ENCODE measurements at places on chromosomes 1 and 21.

DNA sequence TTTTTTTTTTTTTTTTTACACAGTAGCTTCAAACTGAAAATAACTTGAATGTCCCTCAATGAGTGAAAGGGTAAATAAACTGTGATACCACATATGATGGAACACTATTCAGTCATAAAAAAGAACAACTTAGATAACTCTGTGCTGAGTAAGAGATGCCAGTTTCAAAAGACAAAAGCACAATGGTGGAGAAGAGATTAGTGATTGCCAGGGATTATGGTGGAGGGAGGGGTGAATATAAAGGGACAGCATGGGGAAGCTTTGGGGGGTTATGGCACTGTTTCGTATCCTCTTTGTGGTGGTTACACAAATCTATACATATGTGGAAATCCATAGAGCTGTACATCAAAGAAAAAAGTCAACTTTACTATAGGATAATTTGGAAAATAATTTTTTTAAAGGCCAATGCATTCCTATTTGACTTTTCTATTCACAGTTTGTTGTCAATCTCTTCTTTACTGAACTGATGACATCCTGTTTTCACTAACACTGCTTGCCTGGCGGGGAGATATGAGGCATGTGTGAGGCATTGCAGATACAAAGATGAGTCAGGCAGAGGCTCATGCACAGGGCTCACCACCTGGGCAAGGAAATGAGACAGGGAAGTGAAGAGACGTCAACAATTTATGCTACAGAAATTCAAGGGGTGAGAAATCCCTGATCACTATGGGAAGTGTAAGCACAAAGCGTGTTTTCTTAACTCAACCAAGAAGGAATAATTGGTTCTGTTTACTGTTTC lies 302.7 kb downstream of the DUSP10 start:
- DNase-seq = peak; percentile 69

GRCh38 chr1:29177022-29177705 lies 4.5 kb downstream of the SRSF4 start:
- DNase-seq = no peak

GRCh38 chr1:59990470-59990869 lies 63.9 kb upstream of the CYP2J2 start:
- DNase-seq = no peak

GRCh38 chr1:199573047-199573446 lies 454.5 kb upstream of the NR5A2 start:
- no peak for DNase-seq

- DNase-seq = no peak
Observed at GRCh38 chr1:86441581-86441980, 17.6 kb downstream of the CLCA2 start.

- DNase-seq = no peak
Observed at GRCh38 chr21:38181096-38181495, 75.7 kb upstream of the KCNJ15 start.

DNA sequence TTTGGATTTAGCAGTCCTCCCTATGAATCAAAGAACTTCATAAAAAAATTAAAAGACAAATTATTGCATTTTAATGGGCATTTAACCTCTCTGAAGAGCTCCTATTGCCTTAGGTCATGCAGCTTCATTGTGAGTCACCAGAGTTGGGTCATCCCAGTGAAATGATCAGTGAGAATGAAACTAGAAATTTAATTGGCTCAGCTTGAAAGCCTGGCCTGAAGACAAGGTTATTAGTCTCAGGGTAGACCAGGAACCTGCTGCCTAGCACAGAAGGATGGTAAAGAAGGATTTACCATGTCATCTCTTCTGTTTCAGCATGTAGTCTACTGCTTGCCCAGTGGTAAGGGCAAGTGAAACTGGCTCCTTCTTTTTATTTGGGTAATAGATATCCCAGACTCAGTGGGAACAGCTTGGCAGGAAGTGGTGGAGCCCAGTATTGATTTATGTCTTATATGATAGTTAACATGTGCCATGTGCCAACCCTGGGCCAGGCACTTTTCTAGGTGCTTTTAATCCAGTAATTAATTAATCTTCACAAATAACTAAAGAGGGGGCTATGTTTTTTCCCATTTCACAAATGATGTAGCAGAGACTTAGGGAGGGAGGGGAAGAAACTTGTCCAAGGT lies 23.6 kb downstream of the LAMC2 start:
- no peak for DNase-seq

DNA sequence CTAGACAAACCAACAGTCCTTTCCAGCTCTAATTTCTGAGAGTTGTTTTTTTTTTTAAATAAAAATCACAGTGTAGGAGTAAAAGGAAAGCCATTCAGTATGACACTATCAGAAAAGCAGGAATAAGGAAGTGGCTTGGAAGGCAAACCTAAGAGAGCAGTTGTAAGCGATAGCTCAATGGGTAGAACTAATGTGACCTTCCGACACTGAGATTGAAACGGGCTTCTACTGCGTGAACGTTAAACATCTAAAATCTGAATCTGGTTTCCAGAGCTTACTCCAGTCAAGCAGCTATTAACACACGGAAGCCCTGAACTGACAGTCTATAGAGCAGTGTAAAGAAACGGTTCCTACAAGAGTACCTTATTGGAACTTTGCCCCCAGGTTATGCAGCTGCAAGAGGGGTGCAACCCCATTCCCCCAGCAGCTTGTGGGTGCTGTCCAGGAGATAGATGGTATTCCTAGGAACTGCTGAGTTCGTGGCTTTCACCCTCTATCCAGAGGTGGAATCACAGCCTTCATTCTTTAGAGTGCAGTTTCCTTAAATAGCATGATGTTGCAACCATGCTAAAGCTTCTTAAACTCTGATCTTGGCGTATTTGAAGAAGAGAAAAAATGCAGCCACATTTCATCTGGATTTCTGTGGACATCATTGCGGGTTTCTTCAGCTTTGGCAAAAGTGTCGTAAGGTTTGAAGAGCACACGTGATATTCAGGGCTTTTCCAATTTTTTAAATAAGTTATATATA lies 3.3 kb upstream of the IRF2BP2 start:
- DNase-seq = no peak

GRCh38 chr1:243939167-243939848 lies 89.3 kb upstream of the AKT3 start:
- no peak for DNase-seq

GRCh38 chr1:208747979-208748378 lies 503.8 kb upstream of the PLXNA2 start:
- DNase-seq = no peak

DNA sequence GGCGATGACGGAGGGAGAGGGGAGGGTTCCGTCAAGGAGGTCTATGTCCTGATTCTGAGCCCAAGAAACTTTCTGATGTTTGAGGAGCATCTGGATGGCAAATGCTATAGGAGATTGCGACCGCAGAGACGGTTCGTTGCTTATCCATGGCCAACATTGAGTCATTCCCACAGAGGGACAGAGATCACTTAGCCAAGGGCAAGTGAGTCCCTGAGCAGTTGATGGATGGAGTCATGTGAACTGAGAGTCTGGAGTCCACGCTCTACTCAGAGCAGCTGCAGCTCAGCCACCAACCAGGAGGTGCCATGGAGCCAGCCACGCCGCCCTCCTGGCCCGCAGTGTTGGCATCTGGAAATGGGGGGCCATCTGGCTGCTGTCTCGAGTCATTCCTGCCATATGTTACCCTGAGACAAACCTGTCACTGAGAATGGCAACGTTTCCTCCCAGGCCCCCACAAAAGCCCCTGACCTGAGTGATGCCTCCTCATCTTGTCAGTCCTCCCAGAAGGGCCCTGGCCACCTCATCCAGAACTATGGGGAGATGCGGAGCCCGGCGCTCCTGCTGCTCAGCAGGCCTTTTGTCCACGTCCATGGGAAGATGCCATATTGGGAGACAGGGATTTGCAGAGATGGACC lies 58.6 kb downstream of the ATP5PO start:
- DNase-seq = no peak

DNA sequence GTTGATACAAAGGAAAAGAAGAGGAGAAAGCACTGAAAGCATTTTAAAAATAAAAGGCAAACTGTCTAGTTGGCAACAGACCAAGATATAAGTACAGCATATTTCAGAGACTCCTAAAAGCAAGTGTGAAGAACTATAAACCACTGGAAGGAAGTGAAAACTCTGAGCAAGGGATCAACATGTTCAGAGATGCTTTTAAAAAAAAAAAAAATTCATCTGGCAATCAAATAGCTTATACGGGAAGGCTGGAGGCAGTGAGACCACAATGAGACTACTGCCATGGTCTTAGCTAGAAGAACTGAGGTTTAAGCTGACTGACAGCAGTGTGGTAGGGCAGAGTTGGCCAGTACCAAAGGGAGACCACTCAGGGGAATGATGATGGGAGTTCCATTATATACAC lies 124.3 kb downstream of the VAV3 start:
- DNase-seq = no peak

DNA sequence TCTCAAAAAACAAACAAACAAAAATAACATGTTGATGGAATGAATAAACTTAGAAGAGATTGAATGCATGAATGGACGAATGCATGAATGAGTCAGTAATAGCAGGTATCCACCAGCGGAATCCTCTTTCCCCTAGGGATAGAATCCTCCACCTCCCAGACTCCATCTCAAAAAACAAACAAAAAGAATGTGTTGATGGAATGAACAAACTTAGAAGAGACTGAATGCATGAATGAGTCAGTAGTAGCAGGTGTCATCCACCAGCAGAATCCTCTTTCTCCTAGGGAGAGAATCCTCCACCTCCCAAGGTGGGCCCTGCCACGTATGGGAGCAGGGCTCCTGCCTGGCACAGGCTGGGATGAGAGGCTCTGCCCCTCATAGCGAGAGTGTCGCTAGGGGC lies 26.8 kb upstream of the RNF19B start:
- no peak for DNase-seq

DNA sequence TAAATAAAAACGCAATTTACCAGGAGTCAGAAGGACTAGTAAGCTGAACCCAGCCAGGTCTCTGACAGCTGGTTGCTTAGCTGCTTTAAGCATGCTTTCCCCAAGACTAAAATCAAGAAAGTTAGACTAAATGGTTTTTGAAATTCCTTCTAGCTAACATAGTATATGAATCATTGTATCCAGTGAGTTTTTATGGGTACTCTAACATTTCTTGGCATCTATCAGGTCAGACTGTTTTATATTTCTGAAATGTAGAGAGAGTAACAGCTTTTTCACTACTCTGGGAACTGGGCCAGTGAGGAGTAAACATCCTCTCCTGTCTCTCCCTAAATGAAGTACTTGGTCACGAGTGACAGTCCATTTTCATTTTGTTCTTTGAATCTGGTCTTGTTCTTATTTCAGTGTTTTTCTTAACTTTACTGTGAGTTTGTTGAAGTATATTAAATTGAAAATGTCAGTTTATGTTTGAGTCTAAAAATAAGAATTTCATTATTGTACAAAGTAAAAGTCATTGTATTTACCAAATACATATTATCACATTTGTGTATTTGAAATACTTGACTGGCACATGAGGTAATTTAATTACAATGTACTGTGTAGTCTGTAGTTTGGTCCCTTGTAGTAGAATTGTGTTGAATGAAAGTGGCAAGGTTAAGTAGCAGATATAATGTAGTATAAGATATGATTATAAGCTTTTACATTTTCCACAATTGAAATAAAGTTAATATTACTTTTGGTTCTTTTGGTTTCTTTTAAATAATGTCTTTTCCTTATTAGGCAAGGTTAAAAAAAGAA lies 47.6 kb downstream of the PKN2 start:
- DNase-seq = no peak

GRCh38 chr1:166133857-166134256 lies 32.9 kb downstream of the FAM78B start:
- no peak for DNase-seq

- DNase-seq = no peak
Observed at GRCh38 chr1:240468656-240469055, 143.3 kb downstream of the GREM2 start.

DNA sequence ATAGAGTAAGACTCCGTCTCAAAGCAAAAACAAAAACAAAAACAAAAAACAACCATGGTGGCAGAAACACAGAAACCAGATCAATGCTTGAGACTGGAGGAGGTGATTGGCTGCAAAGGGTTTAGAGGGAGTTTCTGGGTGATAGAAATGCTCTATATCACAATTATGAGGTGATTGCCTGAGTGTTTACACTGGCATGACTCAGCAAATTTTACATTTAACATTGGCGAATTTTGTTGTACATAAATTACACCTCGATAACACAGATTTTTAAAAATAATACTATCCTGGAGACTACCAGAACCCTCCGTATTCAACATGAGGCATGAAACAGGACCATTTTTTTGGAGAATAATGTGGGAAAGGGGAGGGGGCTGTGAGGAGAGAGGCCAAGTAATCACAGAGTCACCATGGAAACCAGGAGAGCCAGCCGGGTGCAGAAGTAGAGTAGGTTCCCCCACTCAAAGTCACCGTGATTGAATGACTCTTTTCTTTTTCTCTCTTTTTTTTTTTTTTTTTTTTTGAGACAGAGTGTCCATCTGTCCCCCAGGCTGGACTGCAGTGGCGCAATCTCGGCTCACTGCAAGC lies 24.3 kb downstream of the HEYL start:
- no peak for DNase-seq

- DNase-seq = no peak
Observed at GRCh38 chr1:24089743-24090555, 22.0 kb downstream of the MYOM3 start.

DNA sequence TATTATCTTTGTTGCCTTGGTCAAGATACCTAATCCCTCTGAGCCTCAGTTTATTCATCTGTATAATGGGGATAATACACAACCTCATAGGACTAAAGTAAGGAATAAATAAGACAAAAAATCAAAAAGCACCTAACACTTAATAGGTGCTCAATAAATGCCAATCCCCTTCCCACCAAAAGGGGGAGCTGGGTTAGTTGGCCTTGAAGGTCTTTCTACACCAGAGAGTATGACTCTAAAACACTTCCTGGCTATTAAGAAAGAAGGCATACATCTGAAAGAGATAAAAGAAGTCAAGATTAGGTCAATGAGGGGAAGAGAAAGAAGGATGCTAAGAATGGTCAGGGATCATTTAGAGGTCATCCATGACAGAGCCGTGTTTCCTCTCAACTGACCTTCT lies 11.1 kb downstream of the VSIG8 start:
- no peak for DNase-seq

DNA sequence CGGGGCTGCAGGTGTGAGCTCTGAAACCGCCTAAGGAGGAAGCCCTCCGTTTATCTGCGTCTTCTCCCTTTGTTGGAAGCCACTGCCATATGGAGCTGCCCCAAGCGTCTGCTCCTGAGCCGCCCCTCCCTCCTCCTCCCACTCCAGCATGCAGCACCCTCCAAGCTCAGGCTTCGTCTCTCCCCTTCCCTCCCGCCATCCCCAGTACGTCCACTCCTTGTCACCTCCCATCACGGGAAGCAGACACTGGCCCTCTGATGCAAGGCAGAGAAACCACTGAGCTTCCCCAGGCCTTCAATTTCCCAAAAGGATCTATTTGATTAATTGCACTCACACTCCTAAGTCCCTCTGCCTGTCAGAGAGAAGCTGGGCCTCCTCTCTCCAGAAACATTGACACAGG lies 52.5 kb downstream of the NFASC start:
- DNase-seq = no peak

Measured in stimulated activated CD4-positive, alpha-beta T cell treated with anti-CD3 and anti-CD28 coated beads, Interleukin-2, amount 100 ng/mL, for 24 hours (primary cell).